ENCODE measurements at places on chromosomes 3 and 15. TPM values are rescaled to one million over a fixed set of nuclear protein-coding genes. Genes with fewer than 3 reads are reported as not detected.

DNA sequence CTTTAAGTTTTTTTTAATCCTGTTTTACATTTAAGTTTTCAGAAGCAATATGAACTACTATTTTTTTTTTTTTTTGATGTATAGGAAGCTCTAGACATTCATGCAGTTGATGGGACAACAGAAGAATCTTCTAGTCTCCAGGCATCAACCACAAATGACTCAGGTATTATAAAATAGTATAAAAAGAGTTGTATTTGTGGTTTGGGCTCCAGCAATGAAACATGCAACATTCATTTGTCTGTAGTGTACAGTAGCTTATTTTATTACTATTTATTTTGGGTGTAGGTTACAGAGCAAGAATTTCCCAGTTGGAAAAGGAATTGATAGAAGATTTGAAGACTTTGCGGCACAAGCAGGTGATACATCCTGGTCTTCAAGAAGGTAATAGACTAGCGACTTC, 38.6 kb downstream of the MGA start:
- peak; percentile 76 for DNase-seq

GOLGA8S gene
- not detected for polyA plus RNA-seq

DNA sequence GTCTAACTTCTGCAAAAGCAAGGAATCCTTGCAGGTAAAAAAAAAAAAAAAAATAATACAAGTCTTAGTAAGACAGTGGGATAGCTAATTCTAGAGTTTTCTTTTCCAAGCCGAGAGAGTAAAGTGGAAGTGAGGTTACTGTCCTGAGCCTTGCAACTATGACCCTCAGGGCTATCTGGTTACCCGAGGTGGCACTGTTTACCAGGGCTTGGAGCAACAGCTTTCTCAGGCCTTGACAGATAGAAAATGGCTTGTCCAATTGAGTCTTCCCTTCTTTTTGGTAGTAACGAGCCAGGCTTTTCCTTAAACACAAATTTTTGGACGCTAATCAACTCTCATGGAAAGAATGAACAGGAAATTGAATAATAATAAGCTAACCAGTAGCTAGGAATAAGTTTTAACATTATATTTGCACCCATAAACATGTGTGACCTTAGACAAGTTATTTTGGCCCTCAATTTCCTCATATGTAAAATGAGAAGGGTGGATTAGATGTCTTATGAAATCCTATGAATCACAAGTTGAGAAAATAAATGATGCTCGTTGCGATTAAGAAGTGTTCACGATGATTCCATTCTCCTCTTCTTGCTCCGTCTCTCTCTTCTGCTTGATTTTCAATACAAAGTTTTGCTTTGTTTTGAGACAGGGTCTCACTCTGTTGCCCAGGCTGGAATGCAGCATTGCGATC, 236.9 kb upstream of the KBTBD8 start:
- DNase-seq = no peak

- peak; percentile 28 for DNase-seq
These were observed 116.6 kb downstream of the CHDH start for GRCh38 chr3:53729618-53730017.

DLEC1 gene
- polyA plus RNA-seq = not detected

SEMA6D gene
- polyA plus RNA-seq = 0.86 TPM

DNA sequence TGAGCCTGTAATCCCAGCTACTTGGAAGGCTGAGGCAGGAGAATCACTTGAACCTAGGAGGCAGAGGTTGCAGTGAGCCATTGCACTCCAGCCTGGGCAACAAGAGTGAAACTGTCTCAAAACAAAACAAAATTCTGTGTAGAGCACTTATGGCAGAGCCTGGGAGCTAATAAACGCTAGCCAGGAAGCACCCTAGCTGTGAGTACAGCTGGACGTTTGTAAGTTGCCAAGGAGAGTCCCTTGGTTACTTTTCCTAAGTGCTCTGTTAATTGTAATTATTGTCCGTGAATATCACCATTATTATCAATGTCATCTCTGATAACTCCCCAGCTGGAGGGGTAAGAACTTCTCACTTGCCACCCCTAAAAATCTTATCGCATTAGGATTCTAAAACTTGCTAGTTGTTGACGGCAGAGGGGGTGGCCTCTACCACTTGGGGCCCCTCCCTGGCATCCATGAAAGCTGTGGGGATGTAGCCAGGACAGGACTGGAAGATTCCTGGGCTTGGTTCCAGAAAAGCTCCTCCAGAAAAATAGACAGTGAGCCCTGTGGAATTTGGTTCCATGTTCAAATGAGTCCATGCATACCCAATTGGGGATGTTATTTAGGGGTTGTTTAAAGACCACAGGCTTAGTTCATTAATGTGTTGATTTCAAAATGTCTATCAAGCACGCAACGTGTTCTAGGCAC, 9.9 kb upstream of the KLHL25 start:
- no peak for DNase-seq

PLCL2 gene
- 1.4 TPM for polyA plus RNA-seq

C3orf80 gene
- 0.19 TPM for polyA plus RNA-seq

DNA sequence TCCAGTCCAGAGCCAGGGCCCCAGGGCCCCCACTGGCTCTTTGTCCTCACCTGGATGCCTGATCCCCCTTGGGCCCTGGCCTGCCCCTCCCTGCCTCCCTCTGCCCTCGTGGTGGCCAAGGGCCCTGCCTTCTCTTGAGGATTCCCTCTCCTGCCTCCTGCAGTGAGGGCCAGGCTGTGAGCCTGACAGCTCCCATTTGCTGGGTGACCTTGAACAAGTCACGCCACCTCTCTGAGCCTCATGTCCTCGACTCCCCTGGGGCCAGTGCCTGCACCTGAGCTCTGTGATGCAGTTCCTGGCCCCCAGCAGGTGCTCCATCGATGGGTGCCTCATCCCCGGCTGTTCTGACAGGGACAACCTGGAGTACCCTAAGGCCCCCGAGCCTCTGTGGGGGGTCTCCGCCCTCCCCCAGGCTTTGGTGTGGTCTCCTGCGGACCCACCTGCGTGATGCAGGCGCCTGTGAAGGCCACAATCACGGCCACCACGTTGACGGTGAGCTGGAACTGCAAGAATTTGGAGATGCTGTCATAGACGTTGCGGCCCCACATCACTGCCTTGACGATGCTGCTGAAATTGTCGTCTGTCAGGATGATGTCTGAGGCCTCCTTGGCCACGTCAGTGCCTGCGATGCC, 24.1 kb upstream of the SEC13 start:
- DNase-seq = no peak

DNA sequence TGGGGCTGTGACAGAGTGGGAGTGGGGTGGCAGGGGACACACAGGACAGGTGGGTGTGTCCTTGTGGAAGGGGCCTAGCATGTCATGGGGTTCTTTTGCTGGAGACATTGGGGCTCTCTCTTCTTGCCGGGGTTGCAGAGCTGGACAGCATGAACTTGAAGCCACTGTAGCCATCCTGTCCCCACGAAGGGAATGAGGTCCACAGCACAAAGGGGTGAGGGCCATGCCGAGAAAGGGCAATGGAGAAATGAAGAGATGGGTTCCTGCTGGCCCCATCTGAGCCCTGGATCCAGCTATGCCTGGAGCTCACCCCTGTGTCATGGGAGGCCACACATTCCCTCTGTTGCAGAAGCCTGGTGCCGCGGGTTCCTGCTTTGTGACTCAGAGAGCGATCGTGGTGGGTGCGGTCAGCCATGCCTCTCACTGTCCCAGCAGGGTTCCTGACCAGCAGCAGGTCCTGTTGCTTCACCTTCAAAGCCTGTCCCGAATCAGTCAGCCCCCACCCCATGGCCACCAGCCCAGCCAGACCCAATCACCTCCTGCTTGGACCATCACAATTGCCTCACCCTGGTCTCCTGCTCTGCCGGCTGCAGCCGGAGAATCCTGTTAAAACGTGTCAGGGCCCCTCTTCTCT, 50.0 kb downstream of the DNAJB8 start:
- peak; percentile 95 for DNase-seq

GRCh38 chr3:183533412-183534132, 21.9 kb downstream of the KLHL6 start:
- no peak for DNase-seq

ROPN1B gene
- not detected for polyA plus RNA-seq

- DNase-seq = peak; percentile 32
These were observed 722.3 kb upstream of the LMCD1 start for GRCh38 chr3:7779331-7779730.

DNA sequence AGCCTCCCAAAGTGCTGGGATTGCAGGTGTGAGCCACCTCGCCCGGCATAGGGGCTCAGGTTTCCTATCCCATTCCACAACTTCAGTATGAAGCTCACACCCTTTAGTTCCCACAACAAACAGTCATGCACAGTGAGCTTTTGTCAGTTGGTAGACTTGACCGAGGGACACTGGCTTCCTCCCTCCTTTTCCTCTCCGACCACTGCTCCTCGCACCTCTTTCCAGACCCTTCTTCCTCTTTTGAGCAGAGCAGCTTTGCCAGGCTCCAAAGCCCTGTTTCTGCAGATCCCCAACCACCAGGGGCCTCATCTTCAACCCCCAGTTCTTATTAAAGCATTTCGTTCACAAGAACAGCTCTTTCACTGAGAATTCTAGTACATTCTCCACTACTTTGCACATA, 12.7 kb upstream of the CILP start:
- DNase-seq = no peak

AADAC gene
- polyA plus RNA-seq = not detected

SLC28A1 gene
- not detected for polyA plus RNA-seq

- DNase-seq = no peak
These were observed 39.7 kb downstream of the MEF2A start for GRCh38 chr15:99605490-99605931.

HIGD2B gene
- polyA plus RNA-seq = not detected

- no peak for DNase-seq
These were observed 5.9 kb downstream of the NUP210 start for GRCh38 chr3:13414040-13414729.

KY gene
- 0.39 TPM for polyA plus RNA-seq

GRCh38 chr3:99774467-99774866, 43.2 kb upstream of the CMSS1 start:
- peak; percentile 90 for DNase-seq

- no peak for DNase-seq
These were observed 5.2 kb downstream of the OPA1 start for GRCh38 chr3:193598202-193598601.

- no peak for DNase-seq
These were observed 91.3 kb upstream of the PRR23E start for GRCh38 chr3:127101411-127102187.

DNA sequence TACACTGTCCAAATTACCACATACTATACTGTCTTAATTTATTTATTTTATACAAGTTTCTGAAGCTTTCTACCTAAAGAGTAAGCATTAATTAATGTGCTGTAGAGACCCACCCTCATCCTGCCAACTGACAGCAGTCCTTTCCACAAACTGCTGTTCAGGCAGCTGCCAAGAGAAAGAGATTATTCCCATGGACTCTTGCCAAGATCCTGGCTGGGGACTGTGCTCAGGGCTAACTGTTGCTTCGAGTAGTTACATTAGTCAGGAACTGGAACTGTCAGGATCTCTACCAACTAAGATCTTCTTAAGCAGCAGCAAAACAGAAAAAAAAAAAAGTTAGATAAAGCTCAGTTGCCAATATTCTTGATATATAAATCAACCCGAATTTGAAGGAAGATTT, 398.8 kb downstream of the MECOM start:
- DNase-seq = no peak

GRCh38 chr15:65399997-65400396, 22.2 kb upstream of the IGDCC3 start:
- DNase-seq = no peak

HYAL1 gene
- 0.09 TPM for polyA plus RNA-seq

- DNase-seq = peak; percentile 81
These were observed 2.2 kb upstream of the DCAF1 start for GRCh38 chr3:51501833-51502561.

DNA sequence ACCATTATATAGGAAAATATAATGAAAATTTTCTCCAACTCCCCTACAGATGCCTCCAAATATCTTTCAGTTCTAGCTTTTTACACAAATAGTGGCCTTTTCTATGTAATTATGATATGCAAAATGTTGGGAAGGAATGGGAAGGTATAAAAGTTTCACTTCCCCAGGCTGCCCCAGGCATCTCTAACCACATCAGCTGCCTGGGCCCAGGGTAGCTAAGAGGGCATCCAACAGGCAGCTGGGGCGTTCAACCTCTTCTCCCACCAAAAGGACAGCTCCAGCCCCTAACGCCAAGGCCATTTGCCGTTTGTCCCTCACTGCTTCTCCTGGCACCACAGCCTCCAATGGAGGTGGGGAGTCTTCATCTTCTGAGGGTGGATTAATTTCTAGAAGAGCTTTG, 188.1 kb upstream of the TSC22D2 start:
- no peak for DNase-seq

ALDH1A2 gene
- 0.68 TPM for polyA plus RNA-seq

GOLGA6L25 gene
- not detected for polyA plus RNA-seq

- DNase-seq = peak; percentile 91
These were observed 623 bp downstream of the ZNF639 start for GRCh38 chr3:179323197-179324110.

DNA sequence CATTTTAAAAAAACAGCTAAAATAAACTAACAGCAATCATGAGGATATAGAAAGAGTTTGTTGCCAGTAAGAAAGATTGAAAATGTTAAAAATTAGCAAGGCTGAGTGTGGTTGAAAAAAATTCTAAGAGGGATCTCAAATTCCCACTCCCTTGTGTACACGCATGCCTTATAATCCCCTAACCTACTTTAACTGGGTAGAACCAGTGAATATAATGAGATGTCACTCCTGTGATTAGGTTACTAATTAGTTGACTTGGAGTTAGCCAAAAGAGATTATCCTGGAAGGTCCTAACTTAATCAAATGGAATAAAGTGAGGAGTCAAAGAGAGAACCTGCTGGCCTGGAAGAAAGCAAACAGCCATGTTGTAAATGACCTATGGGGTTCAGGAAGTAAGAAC, 286.0 kb upstream of the TGFBR2 start:
- DNase-seq = no peak

GRCh38 chr3:53238051-53238850, 17.6 kb downstream of the TKT start:
- DNase-seq = peak; percentile 96

CKMT1B gene
- not detected for polyA plus RNA-seq

DNA sequence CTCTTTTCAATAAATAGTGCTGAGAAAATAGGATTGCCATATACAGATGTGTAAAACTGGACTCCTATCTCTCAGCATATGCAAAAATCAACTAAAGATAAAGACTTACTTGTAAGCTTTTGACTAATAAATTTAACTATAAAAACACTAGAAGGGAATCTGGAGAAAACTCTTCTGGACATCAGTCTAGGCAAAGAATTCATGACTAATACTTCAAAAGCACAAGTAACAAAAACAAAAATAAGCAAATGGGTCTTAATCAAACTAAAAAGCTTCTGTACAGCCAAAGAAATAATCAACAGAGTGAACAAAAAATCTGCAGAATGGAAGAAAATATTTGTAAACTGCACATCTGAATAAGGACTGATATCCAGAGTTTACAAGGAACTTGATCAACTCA, 1122.2 kb downstream of the TBL1XR1 start:
- no peak for DNase-seq

DNA sequence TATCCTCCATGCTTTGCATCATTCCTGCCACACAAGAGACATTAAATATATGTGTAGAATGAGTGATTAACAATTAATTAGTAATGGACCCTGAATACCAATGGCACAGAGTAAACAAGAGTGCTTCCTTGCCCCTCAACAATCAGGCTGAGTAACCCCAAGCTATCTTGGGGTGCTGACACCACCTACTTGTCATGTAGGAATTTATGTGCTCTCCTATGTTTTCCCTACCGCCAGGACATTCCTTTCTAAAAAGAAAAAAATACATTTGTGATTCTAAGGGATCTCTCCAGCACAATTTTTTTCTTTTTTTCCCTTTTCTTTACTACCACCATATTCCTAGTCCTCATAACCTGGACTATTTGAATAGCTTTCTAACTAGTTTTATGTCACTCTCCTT, 449.1 kb downstream of the MFSD1 start:
- DNase-seq = no peak

GRCh38 chr3:15823092-15823491, 25.3 kb upstream of the ANKRD28 start:
- no peak for DNase-seq

GRCh38 chr3:127412578-127413317, 124.9 kb upstream of the PRR20G start:
- DNase-seq = no peak

CA12 gene
- polyA plus RNA-seq = 40.9 TPM

All from GM23248 (cell line).